ENCODE measurements at places on chromosomes 3 and 15.

DNA sequence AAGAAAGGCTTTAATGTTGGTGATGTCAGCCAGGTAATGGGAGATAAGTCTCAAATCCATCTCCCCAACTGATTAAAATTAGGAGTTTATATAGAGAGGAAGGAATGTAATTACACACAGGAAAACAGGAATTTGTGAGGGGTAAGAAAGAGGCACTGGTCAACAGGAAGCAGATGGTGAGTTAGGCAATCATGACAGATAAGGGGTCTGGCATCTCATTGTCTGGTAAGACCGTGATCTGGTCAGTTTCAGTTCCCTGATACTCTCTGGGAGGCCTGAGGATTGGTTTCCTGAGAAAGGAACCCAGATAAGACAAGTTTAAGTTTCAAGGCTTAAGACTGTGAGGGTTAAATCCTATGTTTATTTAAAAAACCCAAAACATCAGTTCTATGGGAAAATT, 414.7 kb upstream of the ARRDC4 start:
- no peak for DNase-seq

- no peak for DNase-seq
These were observed 6.9 kb upstream of the MEIS2 start for GRCh38 chr15:37107071-37107743.

GRCh38 chr3:150899141-150899540, 6.1 kb downstream of the MINDY4B start:
- no peak for DNase-seq

DNA sequence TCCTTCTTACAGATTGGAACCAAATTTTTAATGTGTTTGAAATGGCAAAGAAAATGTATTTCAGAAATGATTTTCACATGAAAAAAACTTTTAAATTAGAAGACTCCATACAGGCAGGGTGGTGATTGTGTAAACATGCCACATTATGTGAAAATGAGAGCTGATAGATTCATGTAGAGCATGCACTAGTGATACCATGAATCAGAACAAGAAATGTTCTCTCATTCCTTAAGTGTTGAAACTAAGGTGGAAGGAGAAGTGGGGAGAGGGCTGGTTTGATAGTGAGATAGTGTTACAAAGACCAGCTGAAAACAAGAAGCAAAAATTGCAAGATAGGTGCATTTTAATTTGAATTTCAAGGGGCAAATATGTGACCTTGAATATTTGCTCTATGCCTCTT, 100.3 kb downstream of the CCNL1 start:
- DNase-seq, result no peak

DNA sequence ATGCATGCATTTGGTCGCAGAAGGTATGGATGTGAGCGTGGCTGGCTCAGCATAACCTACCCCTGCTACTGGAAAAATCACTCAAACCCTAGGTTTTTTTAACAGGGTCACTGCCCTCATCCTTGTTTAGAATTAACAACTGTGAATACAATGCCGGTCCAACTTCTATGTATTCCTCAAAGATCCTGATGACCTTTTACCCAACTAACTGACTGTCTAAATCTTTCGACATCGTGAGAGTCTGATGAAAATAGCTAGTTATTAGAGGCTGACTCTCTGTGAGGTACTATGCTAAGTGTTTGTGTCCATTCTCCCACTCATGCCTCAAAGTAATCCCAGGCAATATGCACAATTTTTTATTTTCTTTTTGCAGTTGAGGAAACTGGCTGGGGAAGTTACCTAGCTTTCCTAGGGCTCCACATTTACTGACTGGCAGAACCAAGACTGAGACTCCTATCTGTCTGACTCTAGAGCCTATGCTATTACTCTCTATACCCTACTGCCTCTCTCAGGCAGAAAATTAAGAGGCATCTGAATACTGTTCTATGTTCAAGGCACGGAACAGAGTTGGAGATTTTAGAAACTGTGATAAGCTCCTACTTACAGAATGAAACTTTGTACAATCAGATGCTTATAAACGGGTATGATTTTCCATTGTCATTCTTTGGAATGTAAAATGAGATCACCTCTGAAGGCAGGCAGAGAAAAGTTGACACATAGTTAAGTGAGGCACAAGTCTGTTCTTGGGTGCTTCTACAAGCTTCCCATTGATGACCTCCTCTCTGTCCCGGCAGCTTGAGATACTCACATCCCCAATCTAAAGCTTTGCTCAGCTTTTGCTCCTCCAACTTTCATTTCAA, 56.4 kb downstream of the FILIP1L start:
- DNase-seq, result no peak

GRCh38 chr3:46337911-46338310, 16.0 kb upstream of the CCR2 start:
- DNase-seq, result no peak

DNA sequence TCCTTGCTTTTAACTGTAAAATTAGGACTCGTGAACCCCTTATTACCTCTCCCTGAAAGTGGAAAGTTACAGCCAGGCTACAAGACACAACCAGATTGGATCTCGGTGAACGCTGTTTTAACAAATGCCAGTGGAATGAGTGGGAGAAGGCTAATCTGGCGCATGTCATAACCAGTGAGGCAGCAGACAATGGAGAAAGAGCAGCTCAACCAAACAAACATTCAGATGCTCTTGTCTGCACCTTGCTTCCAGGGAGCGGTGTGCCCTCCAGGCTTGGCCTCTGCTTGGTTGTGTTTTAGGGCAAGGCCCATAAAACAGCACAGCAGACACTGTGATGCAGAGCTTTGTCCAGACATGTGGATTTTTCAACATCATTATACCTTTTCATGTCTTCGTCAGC, 45.9 kb upstream of the ATP1B3 start:
- no peak for DNase-seq

GRCh38 chr15:81087066-81087465, 47.0 kb upstream of the CFAP161 start:
- DNase-seq, result no peak

- DNase-seq, result no peak
These were observed 66.6 kb downstream of the USF3 start for GRCh38 chr3:113629584-113630421.

- no peak for DNase-seq
These were observed 15.9 kb upstream of the HES1 start for GRCh38 chr3:194119831-194120590.

DNA sequence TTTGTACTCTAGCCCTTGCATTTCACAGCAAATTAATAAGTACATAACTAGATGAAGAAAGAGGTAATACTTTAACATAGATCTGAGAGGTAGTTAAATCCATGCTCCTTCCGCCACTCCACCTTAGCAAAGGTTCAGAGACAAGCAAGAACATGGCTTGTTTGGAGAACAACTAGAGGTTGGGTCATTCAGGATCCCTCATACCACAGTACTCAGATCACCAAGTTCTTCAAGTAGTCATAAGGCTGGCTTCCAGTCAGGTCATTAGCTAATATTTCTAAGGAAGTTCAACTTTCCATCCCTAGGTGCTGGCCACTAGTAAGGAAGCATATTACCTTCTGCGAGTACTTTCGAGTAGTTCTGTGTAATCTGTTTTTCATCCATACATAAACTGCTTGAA, 44.1 kb downstream of the CD200R1 start:
- DNase-seq, result no peak

GRCh38 chr15:46304321-46304720, 669.5 kb downstream of the SQOR start:
- DNase-seq, result no peak

DNA sequence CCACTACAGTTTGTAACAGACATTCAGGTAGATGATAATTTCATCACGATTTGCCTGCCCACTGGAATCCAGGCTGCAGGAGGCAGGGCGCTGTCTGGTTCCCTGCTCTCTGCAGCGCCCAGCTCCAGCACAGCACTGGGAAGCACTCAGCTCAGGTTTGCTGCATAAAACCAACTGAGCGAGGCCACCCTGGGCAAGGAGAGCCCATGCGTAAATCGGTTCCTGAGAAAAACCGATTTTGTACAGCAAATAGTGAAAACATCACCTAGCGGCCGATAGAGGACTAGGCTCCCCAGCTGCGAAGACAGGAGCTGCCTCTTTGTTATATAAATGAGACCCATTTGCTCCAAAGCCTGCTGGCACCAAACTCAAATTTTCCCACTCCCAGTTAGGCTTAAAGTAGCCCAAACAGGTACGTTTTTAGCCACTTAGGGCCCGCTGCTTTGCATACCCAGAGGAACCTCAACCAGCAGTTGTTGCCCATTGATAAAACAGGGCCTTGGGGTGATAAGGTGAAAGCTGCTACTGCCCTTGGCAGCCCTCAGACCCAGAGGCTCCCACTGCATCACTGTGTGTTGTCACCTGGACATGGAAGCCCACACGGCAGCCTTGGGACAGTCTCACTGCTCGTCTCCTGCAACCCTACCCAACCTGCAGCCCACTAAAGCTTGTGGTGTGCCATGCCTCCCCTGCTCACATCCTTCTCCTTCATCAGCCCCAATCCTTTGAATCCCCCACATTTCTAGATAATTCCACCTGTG, 47.5 kb downstream of the ALDH1L1 start:
- no peak for DNase-seq

GRCh38 chr15:90002428-90002844, 1.3 kb downstream of the ZNF710 start:
- no peak for DNase-seq

GRCh38 chr15:27741226-27741860, 357.8 kb downstream of the OCA2 start:
- DNase-seq, result no peak

GRCh38 chr3:40299721-40300335, 9.7 kb upstream of the EIF1B start:
- DNase-seq, result no peak

- no peak for DNase-seq
These were observed 34.5 kb upstream of the NFKBIZ start for GRCh38 chr3:101814835-101815234.

DNA sequence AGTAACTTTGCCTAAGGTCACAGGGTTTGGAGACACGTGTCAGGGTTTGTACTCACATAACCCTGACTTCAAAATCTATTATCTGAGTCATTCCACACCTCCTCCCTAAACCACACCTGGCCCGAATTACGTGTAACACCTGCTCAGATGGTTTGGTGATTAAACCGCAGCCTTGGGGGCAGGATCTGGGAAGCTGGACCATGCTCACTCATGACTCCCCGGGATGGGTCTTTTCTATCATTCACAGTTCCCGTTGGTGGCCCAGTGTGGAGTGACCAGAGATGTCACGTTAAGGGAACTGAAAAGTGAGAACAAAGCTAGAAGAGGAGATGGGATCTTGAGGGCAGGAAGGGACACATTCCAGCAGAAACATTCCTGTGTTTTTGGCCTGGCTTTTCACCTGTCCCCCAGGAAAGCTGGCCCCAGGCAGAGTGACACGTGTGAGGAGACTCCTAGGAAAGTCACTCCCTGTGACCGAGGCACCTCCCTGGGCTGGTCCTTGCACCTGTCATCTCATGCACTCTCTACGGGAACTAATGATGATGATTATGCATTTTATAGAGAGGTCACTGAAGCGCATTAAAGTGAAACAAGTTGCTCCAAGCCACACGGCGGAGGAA, 75.4 kb upstream of the POMGNT2 start:
- DNase-seq, result peak; percentile 7

DNA sequence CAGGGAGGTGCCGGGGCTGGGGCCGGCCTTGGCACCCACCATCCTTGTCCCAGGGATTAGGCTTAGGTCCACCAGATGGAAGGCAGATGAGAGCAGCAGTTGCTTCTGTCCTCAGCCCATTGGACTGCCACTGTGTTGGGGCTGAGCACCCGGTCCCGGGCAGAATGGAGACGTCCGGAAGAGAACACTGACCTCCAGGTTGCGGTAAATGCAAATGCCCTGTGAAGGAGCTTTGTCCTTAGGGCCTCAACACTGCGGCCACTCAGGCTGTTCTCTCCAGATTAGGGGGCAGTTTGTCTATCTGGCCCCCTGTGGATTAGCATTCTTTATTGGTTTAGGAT, at the start of gene SERINC4:
SERINC4 (minus strand) TSS at position 276 of the 341 bp plus-strand sequence; CDS start at position 42, 234 bp downstream.
- DNase-seq, result no peak

DNA sequence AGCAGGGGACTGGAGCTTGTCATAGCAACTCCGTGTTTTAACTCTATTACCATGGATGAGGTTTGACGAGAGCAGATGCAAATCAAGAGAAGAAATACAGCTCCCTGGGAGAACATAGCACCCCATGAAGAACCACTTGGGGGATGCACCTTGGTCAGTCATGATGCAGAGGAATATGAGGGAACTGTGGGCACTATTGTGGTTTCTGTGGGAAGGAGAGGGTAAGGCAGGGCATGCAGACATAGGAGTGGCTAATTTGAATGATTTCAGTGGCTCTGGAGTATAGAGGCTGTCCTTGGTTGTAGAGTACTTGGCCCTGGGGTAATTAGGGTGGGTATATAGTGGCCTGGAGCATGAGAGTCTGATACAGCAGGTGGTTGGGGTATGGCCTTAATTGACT, 131.9 kb downstream of the EDEM1 start:
- DNase-seq, result no peak

GRCh38 chr3:184591789-184592188, 30.2 kb downstream of the EPHB3 start:
- no peak for DNase-seq

- no peak for DNase-seq
These were observed 22.3 kb upstream of the PLXNA1 start for GRCh38 chr3:126960604-126960995.

DNA sequence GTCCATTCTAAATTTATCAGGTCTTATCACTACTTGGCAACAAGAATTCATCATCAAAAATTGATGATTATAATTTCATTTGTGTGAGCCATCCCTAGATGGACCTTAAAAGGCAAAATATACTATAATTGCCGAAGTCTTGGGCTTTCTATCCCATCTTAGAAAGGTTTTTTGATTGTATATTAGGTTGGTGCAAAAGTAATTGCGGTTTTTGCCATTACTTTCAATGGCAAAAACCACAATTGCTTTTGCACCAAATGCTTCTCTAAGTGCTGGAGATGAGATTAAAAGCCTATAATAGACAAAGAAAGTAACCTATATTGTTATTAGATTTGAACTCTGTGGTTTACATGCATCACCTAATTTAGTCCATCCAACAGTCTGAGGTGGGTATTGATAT, 612.9 kb downstream of the ZNF385D start:
- no peak for DNase-seq

- DNase-seq, result no peak
These were observed 102.4 kb downstream of the ETFA start for GRCh38 chr15:76208786-76209424.

DNA sequence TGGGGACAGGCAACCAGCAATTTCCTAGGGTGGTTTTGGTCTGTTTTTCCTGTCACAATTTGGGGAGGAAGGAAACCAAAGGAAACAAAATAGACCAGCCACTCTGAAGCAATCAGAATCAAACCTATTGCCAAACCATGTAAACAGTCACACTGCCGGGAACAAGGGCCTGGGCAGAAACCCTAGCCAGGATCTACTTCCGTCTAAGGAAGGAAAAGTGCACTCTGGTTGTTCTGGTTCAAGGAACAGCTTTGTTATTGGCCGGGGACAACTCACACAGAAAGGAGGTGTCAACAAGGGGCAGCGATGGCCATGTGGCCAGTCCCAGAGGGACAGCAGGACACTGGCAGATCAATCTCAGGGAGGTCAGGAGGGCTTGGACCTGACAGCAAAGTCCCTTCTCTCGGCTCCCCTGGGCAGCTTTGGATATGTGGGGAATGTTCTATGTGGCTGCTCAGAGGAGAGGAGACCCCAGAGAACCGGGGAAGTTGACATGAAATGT, 17.5 kb upstream of the RAD18 start:
- DNase-seq, result no peak

- no peak for DNase-seq
These were observed 18.4 kb upstream of the TSEN2 start for GRCh38 chr3:12465836-12466225.

GRCh38 chr3:126900859-126901540, 81.9 kb upstream of the PLXNA1 start:
- DNase-seq, result no peak
